ENCODE measurements at places on chromosomes 11 and 22. TPM values are rescaled to one million over a fixed set of nuclear protein-coding genes. Genes with fewer than 3 reads are reported as not detected.

DNA sequence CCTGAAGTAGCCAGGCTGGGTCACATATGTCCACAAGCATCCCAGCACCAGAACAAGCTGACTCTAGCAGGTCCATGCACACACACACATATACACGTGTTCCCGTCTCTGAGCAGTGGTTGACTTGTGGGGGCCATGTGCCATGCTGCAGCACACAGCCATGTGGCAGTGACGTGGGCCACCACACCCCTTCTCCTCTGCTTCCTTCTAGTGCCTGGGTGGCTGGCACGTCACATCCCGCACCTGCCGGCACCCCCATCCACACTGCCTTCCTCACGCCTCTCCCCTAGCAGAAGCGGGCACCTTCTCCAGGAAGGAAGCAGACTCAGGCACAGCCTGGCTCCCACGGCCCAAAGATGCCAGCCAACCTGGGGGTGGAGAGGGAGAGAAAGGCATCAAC is 9.5 kb downstream of the SYT7 start:
- no peak for DNase-seq

DNA sequence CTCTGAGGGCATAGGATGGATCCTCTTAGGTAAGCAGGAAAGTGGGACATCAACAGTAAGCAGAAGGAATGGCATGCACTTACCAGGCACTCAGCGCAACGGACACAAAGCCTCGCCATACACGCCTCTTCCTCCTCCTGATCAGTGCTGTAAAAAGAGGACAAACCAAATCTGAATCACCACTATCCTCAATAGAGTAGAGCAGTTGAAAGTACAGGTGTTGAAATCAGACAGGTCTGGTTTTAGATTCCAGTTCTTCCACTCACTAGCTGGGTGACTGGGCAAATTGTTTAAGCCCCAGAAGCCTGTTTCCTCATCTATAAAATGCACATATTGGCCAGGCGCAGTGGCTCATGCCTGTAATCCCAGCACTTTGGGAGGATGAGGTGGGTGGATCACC is 8.6 kb upstream of the JAML start:
- no peak for DNase-seq

- DNase-seq, result no peak
Observed at GRCh38 chr11:28858076-28858475, 749.9 kb downstream of the METTL15 start.

GRCh38 chr11:87141322-87141721 is 103.6 kb downstream of the TMEM135 start:
- no peak for DNase-seq

DNA sequence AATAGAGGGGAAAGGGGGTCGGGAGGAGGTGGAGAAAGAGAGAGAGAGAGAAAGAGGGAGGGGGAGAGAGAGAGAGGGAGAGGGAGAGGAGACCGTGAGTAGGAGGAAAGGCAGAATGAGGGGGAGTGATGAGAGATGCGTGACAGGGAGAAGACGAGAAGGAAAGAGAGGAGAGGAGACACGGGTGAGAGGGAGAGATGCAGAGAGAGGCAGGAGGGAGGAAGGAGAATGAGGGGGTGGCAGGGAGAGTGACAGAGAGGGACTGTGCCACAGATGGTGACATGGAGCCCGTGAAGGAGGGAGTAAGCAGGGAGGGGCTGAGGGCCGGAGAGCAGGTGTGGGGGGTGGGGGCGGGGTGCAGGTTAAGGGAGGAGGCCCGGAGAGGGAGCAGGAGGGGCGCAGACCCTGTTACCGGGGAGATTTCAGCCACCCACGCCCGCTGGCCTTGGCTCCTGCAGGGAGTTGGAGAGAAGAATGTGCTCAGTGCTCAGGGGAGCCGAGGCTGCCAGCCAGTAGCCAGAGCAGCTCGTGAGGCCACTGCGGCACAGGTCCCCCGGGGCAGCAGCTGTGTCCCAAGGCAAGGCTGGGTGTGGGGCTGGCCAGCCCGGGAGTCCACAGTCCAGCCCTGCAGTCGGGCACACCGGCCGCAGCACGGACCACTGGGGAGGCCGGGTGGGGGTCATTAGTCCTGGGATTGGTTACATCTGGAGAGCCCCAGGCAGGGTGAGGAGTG is at the start of gene SSTR3:
SSTR3 (minus strand) TSS at position 304 of the 733 bp plus-strand sequence. CDS start 4,674 bp downstream, outside the sequence.
- no peak for DNase-seq

DNA sequence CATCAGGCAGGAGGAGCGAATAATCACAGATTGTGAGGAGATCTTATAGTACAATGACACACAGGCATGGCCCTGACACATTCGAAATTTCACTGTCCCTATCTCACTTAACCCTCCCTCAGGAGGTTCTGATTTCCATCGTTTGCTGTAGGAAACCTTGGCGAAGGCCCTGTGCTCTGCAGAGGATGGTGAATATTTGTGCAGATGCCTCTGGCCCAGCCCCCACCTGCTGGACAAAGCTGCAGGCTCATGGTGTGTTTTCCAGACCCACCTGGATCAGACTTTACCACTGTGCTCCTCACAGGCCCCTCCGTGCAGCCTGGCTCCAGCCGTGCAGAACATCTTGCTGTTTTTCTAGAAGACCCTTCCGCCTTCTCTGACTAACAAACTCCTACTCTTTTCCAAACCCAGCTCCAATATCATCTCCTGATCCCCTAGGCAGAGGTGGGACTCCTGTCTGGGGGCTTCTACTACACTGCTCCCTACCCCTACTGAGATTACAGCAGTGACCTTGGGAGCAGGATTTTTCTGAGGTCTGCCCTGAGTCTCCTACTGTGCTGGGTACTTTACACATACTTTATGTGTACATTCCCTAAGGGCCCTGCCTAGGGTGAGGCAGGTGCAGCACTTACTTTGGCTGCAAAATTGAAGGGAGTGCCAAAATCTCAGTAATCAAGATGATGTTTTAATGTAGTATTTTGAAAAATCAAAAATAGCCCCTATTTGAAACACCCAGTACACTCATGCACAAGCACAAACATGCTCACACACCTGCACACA is 412.7 kb downstream of the SOX6 start:
- no peak for DNase-seq

GRCh38 chr11:1826552-1827094 is 8.2 kb upstream of the SYT8 start:
- no peak for DNase-seq

- DNase-seq, result no peak
Observed at GRCh38 chr22:43848366-43849171, 13.7 kb downstream of the SULT4A1 start.

DNA sequence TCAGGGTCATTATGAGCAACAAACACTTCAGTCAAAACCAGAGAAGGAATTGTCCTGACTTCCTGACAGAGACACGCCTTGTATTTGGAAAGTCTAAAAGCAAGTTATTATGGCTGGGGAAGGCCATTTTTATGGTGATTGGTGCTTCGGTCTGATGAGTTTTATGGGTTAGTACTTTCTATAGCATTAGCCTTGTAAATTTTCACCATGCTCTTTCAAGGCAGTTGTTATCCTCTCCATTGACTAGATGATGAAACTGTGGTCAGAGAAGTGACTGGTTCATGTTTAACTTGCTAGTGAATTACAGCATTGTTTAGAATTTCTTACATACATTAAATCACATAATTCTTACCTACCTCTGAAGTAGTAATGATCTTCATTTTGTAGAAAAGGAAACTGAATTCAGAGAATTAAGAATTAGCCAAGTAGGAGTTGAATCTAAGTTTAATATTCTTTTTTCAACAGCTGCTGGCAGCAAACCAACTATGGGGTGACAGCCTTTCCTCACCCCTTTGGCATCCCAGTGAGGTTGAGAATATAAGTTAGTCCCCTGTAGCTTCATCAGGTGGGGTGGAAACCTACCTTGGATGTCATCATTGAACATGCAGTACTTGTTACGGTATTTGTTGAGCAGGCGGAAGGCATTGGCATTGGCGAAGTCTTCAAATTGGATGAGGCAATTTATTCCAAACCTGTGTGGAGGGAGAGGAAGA is 90.0 kb downstream of the CCDC81 start:
- no peak for DNase-seq

DNA sequence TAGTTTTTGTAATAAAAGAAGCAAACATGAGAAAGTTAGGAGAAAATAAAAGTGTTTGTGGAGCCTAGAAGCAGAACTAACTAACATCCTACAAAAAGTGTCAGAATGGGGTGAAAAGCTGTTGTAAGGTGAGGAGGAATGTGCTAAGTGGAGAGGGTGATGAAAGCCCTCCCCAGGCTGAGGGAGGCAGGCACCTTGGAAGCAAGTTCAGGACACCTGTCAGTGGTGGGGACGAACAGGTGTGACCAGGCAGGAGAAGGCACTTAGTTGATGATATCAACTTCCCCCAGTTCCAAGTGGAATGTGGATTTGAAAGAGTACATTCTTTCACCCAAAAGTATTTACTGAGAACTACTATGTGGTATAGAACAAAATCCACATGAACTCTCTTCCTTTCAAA is 18.7 kb upstream of the BMAL1 start:
- no peak for DNase-seq

DNA sequence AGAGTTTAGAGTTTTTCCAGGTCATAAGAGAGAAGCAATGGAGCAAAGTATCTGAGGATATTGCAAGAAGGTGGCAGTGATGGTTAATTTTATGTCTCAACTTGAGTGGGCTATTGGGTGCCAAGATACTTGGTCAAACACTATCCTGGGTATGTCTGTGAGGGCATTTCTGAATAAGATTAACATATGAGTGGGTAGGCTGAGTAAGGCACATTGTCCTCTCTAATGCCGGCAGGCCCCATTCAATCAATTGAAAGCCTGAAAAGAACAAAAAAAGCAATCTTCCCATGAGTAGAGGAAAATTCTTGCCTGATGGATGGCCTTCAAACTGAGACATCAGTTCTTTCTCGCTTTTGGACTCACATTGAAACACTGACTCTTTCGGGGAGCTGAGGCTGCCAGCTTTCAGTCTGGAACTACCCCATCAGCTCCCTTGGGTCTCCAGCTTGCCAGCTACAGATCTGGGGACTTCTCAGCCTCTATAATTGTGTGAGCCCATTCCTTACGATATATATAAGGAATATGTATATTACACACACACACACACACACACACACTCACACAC is 228.8 kb downstream of the BUD13 start:
- no peak for DNase-seq

DNA sequence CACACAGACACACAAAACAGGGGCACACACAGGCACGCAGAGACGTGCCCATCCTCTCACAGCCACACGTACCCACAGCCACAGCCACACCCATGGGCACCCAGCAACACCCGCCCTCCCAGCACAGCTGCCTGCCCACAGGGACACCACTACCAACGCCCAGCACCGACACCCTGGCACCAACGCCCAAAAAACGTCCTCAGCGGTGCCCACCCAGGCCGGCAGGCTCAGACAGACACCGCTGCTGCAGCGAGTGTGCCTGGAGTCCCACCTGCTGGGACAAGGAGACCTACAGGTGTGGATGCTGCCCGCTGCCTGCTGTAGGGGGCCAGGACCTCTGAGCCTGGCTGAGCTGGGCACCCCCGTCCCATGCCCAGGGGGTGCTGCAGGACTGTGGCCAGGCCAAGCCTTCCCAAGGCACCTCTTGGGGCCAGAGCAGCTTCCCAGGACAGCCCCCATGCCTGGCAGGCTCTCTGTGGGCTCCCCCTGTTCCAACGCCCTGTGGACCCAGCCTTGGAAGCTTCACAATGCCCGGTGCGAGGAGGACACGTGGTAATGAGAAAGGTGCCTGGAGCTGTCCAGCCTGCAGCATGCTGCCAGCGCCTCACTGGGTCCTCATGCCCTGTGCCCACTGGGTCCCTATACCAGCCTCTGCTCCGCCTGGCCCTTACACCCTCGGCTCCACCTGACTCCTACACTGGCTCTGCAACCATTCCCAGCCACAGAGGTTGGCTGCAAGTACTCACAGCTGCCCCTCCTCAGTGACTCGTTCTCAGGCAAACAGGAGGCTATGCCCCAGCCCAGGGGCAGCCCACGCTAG is 45.8 kb upstream of the TH start:
- peak; percentile 49 for DNase-seq

DNA sequence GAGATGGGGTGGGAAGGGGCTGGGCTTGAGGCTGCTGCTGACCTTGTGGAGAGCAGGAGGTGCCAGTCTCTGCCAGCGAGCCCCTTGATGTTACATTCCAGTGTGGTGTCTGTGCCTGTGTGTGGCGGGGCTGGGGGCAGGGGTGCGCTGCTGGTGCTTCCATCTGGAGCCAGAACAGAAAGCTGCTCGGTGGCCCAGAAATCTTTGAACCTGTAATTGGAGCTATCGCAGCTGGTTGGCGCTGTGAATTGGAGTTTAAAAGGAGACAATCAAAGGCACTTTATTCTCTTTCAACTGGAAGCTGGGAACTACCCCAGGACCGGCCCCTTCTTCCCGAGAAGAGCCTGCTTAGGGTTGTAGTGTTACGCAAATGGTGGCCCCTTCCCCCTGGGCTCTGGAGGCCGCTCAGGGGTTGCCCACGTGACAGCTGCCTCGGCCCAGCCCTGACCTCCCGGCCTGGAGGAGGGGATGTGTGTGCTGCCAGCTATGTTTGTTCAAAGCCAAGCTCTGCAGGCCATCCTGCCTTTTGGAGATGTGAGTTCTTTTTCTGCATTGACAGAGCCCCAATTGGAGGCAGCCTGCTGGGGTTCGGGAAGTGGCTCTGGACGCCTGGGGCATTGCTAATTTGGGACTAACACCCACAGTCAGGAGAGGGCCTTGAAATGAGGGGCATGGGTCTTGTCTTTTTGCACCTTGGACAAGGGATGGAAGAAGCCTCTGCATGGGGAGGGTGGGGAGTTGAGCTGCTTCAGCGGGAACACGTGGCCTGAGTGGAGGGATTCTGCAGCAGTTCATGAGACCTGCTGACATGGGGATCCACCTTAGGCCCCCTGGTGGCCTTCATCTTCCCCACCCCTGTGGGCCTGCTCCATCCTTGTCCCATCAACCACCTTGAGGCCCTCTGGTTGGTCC is 14.0 kb upstream of the ARSA start:
- DNase-seq, result no peak

GRCh38 chr22:41480397-41480735 is 11.4 kb downstream of the ACO2 start:
- DNase-seq, result no peak

GRCh38 chr11:119491753-119492510 is 69.0 kb upstream of the THY1 start:
- no peak for DNase-seq

GRCh38 chr22:27436591-27436990 is 365.0 kb downstream of the MN1 start:
- no peak for DNase-seq

- no peak for DNase-seq
Observed at GRCh38 chr11:58775066-58775708, 43.4 kb upstream of the GLYAT start.

- DNase-seq, result no peak
Observed at GRCh38 chr22:40261783-40262182, 84.1 kb downstream of the TNRC6B start.

Gene NAALADL1
- total RNA-seq, result 3.4 TPM

Gene NPAS4
- total RNA-seq, result not detected

Gene PHF21A
- 35.4 TPM for total RNA-seq

Gene TRPM5
- total RNA-seq, result not detected

Gene RBMXL2
- not detected for total RNA-seq

Gene PTPRCAP
- 1.7 TPM for total RNA-seq

Gene NXPE2
- total RNA-seq, result 0.14 TPM

Gene SESN3
- total RNA-seq, result 6.0 TPM

Gene CLDN5
- total RNA-seq, result 29.9 TPM

Gene PLAAT2
- 0.92 TPM for total RNA-seq

Gene LDHAL6A
- total RNA-seq, result not detected

Gene SERPING1
- total RNA-seq, result 157 TPM
